Neural crest cell (in vitro differentiated cells): ENCODE measurements at places on chromosomes 7 and 10.

GRCh38 chr7:4832711-4833110 is 29.1 kb downstream of the PAPOLB start:
- H3K27me3 ChIP-seq: no peaks in the 10 kb centered on the region
- no peak overlapping the region for H3K4me3 ChIP-seq
- peak overlapping the region; percentile 46 for H3K27ac ChIP-seq
- no peak for DNase-seq
- peaks cover 12% of the 10 kb centered on the region for H3K4me1 ChIP-seq
- no peaks in the 10 kb centered on the region for H3K36me3 ChIP-seq

- H3K4me1 ChIP-seq: peaks cover 15% of the 10 kb centered on the region
- no peak overlapping the region for H3K27ac ChIP-seq
- no peaks in the 10 kb centered on the region for H3K27me3 ChIP-seq
- no peak for DNase-seq
- peaks cover 16% of the 10 kb centered on the region for H3K36me3 ChIP-seq
Observed at GRCh38 chr10:126263006-126263676, 125.1 kb downstream of the ADAM12 start.

GRCh38 chr10:116452338-116452720 is 24.7 kb downstream of the PNLIPRP3 start:
- H3K27me3 ChIP-seq: no peaks in the 10 kb centered on the region
- no peak for DNase-seq
- no peak overlapping the region for H3K4me3 ChIP-seq
- no peaks in the 10 kb centered on the region for H3K36me3 ChIP-seq
- H3K27ac ChIP-seq: no peak overlapping the region
- H3K4me1 ChIP-seq: peaks cover 9% of the 10 kb centered on the region

DNA sequence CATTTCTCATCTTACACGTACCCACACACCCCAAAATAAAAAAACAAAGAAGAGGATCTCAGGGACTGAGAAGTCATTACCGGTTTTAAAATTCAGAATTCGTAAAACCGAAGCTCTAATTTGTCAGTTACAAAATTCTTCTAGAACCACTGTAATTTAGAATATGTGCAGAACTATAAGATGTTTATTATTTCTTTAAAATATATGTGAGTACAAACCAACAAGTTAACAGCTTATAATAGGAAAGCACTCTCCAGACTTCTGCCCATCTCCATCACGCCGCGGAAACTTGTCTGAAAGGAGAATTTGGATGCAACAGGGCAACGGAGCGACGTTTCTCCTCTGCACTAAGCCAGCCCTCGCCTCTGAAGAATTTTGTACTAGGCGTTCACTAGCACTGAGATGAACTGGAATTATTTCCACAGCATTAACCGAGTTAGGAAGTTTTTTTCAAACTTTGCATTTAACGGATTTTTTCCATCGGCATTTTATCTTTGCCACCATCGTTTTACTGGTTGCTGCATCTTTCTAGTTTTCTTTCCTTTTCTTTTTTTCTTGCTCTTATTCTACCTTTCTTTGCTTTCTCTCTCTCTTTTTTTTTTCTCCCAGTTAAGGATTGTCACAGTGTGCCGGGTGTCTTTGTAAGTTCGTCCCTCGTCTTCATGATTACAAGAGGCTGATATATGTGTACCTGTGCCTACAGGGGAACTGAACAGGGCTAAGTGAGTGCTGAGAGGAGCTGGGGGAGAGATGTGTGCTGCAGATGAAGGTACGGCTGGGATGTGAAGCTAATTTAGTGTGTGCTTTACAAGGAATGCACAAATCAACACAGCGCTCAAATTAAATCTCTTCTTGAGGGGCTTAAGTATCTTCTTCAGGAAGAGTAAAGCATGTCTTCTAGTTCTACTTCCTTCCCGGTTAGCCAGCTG is 295.9 kb upstream of the NFE2L3 start:
- H3K4me3 ChIP-seq: no peak overlapping the region
- H3K27ac ChIP-seq: no peak overlapping the region
- no peaks in the 10 kb centered on the region for H3K36me3 ChIP-seq
- DNase-seq: no peak
